ENCODE measurements at places on chromosomes 13 and 19.

DNA sequence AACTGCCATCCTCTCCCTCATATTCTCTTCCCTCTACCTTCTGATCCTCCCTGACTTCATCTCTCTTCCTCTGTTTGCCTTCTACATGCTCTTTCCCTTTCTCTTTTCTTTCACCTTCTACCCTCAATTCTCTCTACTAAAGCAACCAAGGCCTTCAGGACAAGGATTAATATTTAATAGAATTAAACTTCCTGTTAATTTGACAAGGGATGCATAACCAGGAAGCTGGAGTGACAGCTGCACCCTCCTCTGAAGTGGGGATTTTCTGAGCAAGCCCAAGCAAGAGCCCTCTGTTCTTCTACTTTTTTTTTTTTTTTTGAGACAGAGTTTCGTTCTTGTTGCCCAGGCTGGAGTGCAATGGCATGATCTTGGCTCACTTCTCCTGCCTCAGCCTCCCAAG is 63.4 kb upstream of the MED4 start:
- no peak for DNase-seq

DNA sequence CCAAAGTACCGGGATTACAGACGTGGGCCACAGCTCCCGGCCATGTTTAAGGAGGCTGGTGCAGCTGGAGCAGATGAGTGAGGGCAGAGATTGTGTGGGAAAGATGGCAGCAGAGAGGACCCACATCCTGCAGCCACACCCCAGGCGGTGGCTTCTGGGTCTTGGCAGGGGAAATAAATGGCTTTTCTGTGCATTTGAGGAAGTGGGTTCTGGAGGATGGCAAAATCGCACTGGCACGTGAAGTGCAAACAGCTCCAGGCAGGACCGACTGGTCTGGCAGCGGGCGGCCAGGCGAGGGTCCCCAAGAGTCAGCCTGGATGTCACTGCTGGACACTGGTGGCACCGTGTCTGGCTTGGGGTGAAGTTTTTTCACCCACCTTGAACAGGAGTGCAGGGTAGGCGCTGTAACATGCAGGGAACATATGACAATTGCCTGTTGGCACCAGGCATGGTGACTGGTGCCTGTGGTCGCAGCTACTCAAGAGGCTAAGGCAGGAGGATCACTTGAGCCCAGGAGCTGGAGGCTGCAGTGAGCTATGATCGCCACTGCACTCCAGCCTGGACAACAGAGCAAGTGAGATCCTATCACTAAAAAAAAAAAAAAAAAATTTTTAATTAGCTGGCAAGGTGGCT is 8.4 kb downstream of the B3GNT3 start:
- no peak for DNase-seq

GRCh38 chr19:41095703-41096102 is 7.5 kb downstream of the CYP2A13 start:
- DNase-seq, result no peak

DNA sequence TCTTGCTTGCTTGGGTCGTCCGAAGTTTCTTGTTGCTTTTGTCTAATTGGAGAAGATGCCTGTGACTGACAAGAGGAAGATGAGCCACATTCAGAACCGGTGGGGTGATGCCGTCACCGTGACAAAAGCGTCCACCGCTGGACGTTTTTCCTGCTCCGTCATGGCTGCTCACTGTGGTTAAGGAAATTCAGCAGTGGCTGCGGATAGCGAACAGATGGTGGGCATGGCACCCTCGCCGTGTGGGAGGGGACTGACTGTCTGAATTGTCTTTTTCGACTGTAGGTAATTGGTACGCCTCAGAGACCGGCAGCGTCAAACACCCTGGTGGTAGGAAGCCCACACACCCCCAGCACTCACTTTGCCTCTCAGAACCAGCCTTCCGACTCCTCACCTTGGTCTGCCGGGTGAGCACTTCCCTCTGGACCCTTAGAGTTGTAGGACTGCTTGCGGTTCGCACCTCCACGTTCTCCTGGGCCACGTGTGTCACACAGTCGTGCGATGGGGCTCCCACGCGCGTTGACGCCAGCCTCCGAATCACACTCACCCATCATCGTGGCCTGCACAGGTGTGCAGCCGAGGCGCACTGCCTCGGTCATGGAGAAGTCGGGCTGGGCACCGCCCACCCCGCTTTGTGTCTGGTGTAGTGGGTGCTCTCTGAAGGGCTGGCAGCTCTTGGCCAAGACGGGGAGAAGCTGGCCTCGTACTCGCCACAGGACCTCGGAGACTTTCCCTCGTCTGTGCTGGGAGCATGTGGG is 26.5 kb downstream of the ATP4B start:
- DNase-seq, result no peak

DNA sequence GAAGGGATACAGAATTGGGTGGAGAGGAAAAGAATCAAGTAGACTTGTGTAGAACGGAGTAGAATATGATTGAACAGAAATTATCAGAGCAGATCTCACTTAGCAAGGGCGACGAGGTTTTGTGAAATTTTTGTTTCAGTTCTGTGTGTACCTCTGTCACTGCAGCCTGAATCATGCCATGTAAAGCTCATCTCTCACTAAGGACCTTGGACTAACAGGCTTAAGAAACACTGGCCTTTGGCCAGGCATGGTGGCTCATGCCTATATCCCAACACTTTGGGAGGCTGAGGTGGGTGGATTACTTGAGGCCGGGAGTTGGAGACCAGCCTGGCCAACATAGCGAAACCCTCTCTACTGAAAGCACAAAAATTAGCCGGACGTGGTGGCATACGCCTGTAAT is 62.6 kb downstream of the MYH14 start:
- DNase-seq, result no peak

DNA sequence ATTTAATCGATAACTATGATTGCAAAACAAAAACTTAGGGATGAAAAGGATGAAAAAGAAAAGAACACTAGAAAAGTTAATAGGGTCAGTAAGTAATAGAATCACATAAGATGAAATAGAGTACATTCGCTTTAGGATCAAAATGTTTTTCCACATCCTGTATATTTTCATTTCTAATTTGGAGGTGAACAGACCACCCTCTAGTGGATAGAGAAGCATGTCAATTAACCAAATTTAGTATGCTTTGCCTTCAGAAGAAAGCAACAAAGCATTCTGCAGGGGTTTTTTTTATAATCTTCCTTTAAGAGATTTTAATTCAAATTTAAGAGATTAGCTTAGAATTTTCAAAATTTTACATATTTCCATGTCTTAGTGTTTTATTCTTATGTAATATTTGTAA is 611.0 kb upstream of the SGCG start:
- DNase-seq, result no peak

GRCh38 chr13:73397496-73398305 is 338.9 kb downstream of the KLF5 start:
- no peak for DNase-seq

DNA sequence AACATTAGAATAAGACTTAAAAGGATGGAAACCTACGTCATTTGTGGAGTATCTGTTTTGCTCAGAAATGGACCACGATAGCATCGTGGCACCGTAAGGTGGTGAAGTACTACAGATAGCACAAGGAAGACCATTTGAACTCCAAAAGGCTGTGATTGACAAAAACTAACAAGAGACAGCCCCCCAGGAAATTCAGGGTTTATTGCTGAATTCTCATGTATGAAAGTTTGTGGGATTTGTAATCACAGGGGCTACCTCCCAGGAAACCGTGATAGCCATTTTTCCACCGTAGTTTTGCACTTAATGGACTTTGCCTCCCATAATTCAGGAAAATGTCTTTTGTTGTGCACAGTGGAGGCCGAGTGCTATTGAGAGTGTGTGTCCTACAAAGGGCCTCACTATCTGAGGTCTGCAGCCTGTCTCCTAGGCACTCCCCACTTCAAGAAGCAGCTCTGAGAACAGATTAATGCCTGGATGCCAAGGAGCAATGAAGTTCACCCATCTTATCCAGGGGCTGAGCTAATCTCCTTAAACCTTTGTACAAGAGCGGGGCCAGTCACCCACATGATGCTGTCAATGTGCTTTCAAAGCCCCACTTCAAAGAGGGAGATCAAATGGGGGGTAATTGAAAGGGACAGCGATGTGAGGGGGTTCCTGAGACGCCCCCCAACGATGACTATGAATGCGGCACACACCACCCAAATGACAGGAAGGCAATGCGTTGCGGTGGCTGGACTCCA is 182.6 kb downstream of the COL4A1 start:
- DNase-seq, result no peak

GRCh38 chr19:40521276-40521675 is 54.5 kb downstream of the SPTBN4 start:
- DNase-seq, result no peak

- DNase-seq, result no peak
Observed at GRCh38 chr13:62193919-62194318, 778.3 kb upstream of the PCDH20 start.
